ENCODE measurements at places on chromosomes 7 and 10.

GRCh38 chr7:87628780-87629569 lies 777 bp downstream of the RUNDC3B start:
- ATAC-seq, result no peak

DNA sequence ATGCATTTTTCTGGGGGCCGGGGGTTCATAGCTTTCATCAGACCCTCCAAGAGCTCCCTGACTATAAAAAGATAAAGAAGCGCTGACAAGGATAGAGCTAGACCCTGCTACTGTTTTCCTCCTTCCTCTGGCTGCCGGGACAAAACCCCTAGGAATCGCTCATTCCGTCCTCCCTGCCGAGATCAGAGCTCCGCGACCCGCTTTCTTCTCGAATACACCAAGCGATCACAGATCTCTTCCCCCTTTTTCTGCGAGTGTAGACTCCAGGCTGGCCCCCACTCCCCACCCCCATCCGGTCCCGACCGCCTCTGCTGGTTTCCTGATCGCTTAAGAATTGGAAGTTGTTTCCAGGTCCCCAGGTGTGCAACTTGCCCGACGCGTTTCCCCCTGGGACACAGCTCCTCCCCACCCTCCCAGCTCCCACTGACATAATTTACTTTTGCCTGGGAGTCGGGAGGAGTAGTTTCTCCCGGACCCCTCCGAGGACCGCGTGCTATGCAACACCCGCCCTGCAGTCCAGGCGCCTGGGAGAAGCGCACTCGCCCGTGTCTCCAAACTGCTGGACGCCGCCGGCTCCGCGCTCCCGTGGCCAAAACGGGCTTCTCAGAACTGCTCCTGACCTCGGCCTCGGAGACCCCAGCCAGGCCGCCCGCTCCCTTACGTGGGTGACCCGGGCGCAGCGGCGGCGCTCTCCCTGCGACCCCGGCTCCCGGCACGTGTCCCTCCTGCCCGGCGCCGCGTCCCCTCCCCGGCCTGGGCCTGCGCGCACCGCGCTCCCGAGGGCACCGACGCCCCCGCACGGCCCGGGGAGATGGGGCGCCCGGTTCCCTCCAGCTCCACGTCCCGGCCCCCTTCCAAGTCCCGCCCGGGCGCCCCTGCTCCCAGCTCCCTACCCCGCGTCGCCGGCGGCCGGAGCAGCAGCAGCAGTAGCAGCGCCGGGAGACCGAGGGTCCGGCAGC lies 552 bp downstream of the IL15RA start:
- ATAC-seq, result peak; percentile 1

- ATAC-seq, result peak; percentile 9
Measured at GRCh38 chr10:93495654-93496321, 624 bp upstream of the CEP55 start.

DNA sequence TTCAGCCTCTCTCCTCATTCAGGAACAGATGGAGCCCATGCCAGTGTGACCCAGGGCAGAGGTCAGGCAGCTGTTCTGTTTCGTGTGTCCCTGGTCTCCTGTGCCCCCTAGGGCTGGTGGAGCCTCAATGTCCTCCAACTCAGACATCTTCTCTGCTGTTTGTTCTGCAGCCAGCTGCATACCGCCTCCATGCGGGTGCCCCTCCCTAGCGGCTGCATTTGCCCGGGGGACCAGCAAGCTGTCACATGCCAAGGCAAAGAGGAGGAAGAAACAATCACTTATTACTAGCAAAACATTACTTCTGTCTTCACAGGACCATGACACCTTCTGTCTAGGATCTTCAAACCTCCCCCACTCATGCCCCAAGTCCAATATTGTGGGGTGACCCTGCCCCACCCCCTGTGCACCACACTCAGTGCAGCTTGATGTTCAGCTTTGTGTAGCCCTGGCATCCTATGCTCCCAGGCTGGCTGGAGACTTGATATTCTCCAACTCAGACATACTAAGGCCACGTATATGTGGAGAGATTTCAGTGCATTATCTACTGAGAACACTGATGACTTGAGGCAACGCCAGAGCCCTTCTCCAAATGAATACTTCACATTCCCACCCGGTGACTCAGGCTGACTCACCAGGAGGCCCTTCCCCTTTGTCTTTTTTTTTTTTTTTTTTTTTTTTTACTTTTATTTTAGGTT lies 188.9 kb downstream of the SKIDA1 start:
- ATAC-seq, result no peak

DNA sequence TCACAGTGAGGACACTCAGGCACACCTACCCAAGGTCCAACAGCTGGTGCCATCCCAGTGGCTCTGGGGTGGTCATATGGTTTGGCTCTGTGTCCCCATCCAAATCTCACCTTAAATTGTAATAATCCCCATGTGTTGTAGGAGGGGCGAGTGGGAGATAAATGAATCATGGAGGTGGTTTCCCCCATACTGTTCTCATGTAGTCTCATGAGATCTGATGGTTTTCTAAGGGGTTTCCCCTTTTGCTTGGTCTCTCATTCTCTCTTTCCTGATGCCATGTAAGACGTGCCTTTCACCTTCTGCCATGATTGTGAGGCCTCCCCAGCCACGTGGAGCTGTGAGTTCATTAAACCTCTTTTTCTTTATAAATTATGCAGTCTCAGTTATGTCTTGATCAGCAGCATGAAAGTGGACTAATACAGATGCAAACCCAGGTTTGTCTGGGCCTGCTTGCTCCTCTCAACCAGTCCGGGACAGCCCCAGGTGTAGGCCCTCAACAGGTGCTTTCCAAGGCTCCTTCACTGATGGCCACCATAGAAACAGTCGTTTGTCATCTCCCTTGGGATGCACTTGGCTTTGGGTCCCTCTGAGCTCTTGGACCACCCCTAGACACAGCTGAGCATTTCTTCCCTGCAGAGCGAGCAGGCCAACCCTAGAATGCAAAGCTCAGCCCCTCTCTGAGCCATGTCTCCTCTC lies 101.3 kb upstream of the CTBP2 start:
- ATAC-seq, result no peak

DNA sequence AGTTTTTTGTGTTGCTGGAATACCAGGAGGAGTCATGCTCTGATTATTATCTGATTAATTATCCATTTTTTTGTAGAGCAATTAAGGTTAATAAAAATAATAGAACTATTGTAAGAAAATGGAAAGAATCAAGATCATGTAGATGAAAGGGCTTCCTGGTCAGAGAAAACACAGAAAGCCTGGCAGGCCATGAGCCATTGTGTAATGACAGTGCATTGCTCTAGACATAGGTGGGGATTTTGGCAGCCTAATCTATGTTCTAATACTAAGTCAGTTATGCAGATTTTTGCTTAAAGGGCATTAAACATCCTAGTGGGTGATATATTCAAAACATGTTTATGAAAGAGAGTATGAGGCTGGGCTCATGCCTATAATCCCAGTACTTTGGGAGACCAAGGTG lies 198.2 kb downstream of the PPP1R9A start:
- ATAC-seq, result no peak

GRCh38 chr10:125000366-125001312 lies 58.7 kb downstream of the ZRANB1 start:
- no peak for ATAC-seq

DNA sequence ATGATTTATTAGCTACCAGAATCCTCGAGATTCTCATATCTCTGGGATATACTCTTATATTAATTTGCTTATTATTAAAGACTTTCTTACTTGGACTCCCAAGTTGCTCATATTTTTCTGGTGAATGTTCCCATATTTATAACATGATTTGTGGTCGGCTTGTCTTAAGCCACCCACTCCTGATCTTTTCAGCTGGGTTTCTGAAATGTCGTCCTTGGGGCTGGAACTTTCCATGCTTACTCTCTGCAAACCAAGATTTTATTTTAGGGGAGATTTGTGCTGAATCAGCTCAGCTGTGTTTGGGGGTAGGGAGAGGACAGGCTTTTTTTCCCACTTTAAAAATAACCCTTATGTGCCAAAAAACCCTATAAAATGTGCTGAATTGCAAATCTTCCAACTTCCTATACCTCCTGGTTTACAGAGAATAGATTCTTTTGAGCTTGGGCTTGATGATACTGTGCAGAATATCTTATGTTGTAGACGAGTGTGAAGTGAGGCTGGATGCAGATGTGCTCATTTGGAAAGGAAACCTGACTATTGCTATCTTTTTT lies 162.1 kb downstream of the SND1 start:
- no peak for ATAC-seq

DNA sequence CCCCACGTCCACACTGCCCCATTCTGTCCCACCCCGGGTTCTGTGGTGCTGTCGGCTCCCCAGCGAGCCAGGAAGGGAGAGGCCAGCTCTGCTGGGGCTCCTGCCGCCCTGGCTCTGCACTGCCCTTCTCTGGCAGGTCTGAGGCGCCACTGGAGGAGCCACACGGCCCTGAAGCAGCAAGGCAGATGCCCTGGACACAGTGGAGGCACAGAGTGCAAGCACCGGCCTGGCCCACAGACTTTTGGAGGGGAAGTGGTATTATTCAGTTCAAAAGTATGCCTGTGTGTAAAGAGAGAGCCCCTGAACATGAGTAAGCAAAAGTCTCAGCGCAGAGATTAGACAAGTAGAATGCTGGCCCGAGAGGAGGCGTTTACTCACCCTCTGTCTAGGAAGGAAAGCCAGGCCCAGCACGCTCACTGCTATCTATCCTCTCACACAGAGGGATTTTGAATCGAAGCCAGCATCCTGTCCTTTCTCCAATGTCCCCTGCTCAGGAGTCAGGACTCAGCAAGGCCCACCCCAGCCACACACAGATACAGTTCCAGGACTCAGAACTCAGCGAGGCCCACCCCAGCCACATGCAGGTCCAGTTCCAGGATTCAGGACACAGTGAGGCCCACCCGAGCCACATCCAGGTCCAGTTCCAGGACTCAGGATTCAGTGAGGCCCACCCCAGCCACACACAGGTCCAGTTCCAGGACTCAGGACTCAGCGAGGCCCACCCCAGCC lies 115.0 kb downstream of the EGFR start:
- ATAC-seq, result no peak

- no peak for ATAC-seq
Measured at GRCh38 chr7:46131916-46132795, 211.1 kb upstream of the IGFBP3 start.

- no peak for ATAC-seq
Measured at GRCh38 chr7:8146788-8147413, 115.1 kb downstream of the ICA1 start.
